Common myeloid progenitor, CD34-positive (primary cell): ENCODE measurements at places on chromosomes 1 and 21.

GRCh38 chr1:180173451-180173850, 18.8 kb downstream of the QSOX1 start:
- H3K4me1 ChIP-seq: peaks cover 2% of the 10 kb centered on the region
- peaks cover 2% of the 10 kb centered on the region for H3K36me3 ChIP-seq
- no peak overlapping the region for H3K4me3 ChIP-seq
- H3K27me3 ChIP-seq: no peaks in the 10 kb centered on the region
- H3K27ac ChIP-seq: no peak overlapping the region

DNA sequence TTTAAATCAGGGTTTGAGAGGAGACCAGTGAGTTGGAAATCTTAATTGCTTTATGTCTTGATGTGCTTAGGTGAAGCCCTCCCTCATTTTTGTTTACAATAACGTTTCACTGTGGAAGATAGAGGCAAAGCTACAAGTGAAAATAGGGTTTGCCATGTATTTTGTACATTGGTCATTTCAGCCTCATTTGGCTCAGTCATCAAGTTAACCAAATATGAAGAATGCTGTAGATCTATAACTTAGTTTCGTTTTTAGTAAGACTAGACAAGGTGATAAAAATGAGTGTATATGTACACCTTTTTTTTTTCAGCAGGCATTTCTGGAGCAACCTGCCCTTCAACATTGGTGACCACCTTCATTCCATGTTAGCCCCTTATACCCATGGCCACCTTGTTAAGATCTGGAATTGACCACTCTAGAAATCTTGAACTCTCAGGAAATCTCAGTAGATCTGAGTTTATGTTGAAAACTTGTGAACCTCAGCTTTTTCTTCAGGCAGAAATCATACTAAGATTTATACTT, 2.9 kb downstream of the NFYC start:
- peaks cover 19% of the 10 kb centered on the region for H3K4me1 ChIP-seq
- H3K36me3 ChIP-seq: no peaks in the 10 kb centered on the region
- H3K27ac ChIP-seq: no peak overlapping the region

GRCh38 chr1:100539836-100540536, 2.0 kb downstream of the GPR88 start:
- peak; percentile 49 for DNase-seq
- peaks cover 23% of the 10 kb centered on the region for H3K4me1 ChIP-seq
- H3K27ac ChIP-seq: no peak overlapping the region
- peak overlapping the region; percentile 49 for H3K4me3 ChIP-seq

DNA sequence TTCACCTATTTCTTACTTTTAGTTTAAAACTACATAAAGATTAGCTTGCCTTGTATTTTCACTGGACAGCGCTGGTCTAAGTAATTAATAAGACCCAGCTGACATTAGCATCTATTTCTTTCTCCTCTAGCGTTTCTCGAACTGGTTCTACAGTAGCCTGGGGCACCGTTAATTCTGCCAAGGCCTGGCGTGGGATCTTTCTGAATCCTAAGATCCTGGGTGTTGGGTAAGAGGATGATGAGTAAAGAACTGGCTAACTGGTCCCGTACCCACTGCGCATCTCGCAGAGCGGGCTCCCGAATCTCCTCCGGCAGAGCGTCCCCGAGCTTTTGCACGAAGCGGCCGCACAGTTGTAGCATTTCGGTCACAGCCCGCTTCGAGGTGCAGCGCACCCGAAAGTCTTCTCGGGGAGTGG, 309 bp downstream of the NSL1 start:
- H3K27me3 ChIP-seq: no peaks in the 10 kb centered on the region
- H3K36me3 ChIP-seq: no peaks in the 10 kb centered on the region
- DNase-seq: no peak
- peaks cover 27% of the 10 kb centered on the region for H3K4me1 ChIP-seq

DNA sequence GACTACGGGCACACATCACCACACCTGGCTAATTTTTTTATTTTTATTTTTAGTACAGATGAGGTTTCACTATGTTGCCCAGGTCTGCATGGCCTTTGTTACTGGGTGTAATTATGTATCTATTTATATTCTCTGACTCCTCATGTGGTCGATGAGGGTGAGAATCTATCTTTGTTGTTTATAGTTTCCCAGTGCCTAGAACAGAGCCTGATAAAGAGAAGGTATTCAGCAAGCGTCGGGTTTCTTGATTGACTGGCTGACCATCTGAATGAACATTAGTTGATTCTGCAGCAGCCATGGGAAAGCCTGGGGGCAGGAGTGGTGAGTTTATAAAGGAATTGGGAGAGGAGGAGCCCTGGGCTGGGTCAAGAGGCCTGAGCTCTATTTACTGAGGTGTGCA, 28.5 kb downstream of the SERINC2 start:
- no peak overlapping the region for H3K27ac ChIP-seq
- DNase-seq: no peak

GRCh38 chr1:112011202-112011601, 21.7 kb upstream of the KCND3 start:
- peaks cover 2% of the 10 kb centered on the region for H3K27me3 ChIP-seq
- no peaks in the 10 kb centered on the region for H3K4me1 ChIP-seq
- no peak overlapping the region for H3K27ac ChIP-seq

DNA sequence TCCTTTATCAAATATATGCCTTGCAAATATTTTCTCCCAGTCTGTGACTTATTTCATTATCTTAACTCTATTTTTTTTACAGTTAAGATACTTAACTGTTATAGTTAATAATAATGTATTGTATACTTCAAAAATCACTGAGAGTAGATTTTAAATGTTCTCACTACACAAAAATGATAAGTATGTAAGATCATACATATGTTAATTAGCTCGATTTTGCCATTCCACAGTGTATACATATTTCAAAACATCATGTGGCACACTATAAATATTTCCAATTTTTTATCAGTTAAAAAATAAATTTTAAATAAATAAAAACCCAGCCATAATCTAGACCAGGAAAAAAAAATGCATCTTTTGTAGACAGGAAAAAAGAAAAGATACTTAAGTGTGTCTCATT, 27.2 kb downstream of the CTTNBP2NL start:
- peaks cover 6% of the 10 kb centered on the region for H3K36me3 ChIP-seq
- H3K27me3 ChIP-seq: no peaks in the 10 kb centered on the region
- H3K4me3 ChIP-seq: no peak overlapping the region
- no peaks in the 10 kb centered on the region for H3K4me1 ChIP-seq

GRCh38 chr1:24392604-24392946, 21.0 kb downstream of the STPG1 start:
- DNase-seq: no peak
- H3K27me3 ChIP-seq: no peaks in the 10 kb centered on the region
- no peak overlapping the region for H3K4me3 ChIP-seq
- no peaks in the 10 kb centered on the region for H3K4me1 ChIP-seq

DNA sequence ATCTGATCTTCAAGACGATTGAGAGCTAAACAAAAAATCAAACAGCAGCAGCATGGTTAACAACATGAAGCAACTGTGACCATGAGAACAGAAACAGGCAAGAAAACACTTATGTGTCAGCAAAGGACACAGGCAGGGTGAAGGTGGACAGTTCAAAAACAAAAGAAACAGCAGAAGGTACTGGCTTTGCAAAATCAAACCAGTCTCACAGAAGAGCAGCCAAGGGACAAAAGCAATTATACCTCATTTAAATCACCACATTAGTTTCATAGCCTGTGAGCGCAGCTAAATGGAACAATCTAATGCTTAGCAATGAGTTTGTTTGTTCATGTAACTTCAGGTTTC, 59.1 kb downstream of the CAPN2 start:
- H3K4me1 ChIP-seq: no peaks in the 10 kb centered on the region

GRCh38 chr1:103162360-103162759, 54.0 kb upstream of the COL11A1 start:
- H3K36me3 ChIP-seq: no peaks in the 10 kb centered on the region
- H3K4me3 ChIP-seq: no peak overlapping the region
- DNase-seq: no peak

- H3K4me3 ChIP-seq: no peak overlapping the region
- H3K4me1 ChIP-seq: no peaks in the 10 kb centered on the region
- no peak overlapping the region for H3K27ac ChIP-seq
- peak; percentile 10 for DNase-seq
- H3K36me3 ChIP-seq: no peaks in the 10 kb centered on the region
- H3K27me3 ChIP-seq: no peaks in the 10 kb centered on the region
Observed at GRCh38 chr21:24259241-24259640, 1348.0 kb downstream of the MRPL39 start.

DNA sequence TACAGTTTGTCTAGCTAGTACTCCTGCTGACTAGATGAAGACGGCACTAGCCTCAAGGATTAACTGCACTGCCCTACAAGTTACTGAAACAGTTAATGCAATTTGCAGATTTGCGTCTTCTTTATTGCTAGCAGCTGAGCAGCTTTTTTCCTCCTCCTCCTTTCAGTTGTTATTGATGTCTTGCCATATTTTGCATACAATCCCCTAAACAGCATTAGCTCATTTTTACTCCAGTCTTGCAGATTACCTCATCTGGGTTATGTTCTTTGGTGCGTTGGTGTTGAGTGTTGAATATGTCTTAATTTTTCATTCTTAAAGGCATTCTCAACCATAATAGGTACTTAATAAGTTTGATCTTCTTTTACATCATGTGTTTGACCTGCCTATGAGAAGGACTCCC, 363.4 kb upstream of the LYPLAL1 start:
- no peaks in the 10 kb centered on the region for H3K4me1 ChIP-seq
- H3K27me3 ChIP-seq: no peaks in the 10 kb centered on the region
- H3K36me3 ChIP-seq: no peaks in the 10 kb centered on the region

GRCh38 chr1:155261852-155262673, at the start of gene SCAMP3:
Gene SCAMP3 (minus strand): TSS chr1:155262360. CDS start chr1:155262151, 209 bp downstream.
- no peaks in the 10 kb centered on the region for H3K27me3 ChIP-seq
- peak; percentile 91 for DNase-seq
- peaks cover 19% of the 10 kb centered on the region for H3K4me1 ChIP-seq
- peak within 1 kb of the TSS; percentile 97 for H3K4me3 ChIP-seq
- peaks cover 57% of the 10 kb centered on the region for H3K36me3 ChIP-seq

GRCh38 chr1:205577874-205578658, 53.7 kb downstream of the ELK4 start:
- H3K4me1 ChIP-seq: no peaks in the 10 kb centered on the region
- no peak for DNase-seq
- H3K27me3 ChIP-seq: no peaks in the 10 kb centered on the region
- H3K4me3 ChIP-seq: no peak overlapping the region

DNA sequence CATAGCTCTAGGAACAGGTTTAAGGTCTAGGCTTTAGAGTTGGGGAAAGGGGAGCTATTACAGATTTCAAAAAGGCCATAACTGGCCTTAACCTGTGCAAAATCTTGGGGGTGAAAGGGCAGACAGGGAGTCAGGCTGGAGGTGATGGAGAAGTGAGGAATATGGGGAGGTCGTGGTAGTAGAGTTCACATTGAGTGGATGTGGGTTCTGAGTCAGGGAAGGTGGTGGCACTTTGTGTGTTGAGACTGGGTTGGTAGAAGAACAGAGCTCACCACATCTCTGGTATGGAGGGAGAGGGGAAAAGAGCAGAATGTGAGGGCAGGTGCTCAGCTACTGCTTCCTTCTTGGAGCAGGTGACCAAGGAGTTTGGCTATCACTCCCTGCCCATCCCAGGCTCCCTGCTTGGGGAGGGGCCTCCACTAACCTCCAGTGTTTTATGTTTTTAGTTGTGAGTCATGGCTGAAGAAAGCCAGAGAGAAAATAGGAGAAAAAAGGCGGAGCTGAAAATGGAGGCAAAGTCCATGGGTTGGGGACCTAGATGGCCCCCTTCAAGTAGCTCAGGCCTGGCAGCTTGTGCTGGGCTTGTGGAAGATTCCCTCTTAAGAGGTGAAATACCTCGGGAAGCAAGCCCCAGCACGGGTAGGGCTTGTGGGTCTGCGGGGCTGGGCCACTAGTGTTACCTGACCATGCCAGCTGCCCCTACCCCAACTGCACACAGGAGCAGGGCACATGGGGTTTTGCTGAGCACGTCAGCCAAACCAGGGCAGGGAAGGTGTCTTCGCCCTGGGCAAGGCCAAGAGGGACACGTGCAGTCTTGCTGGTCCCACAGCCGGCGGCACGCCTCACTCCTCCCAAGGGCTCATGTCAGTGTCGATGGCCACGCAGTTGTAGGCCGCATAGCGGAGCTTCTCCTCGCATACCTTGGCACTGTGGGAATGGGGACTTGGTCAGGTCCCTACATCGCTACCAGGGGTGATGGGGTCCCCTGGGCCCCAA, 8.2 kb downstream of the HECTD3 start:
- no peak overlapping the region for H3K4me3 ChIP-seq
- H3K27me3 ChIP-seq: no peaks in the 10 kb centered on the region
- DNase-seq: no peak
- H3K36me3 ChIP-seq: peaks cover 35% of the 10 kb centered on the region

- H3K27ac ChIP-seq: no peak overlapping the region
- peaks cover 9% of the 10 kb centered on the region for H3K36me3 ChIP-seq
- no peak for DNase-seq
- no peak overlapping the region for H3K4me3 ChIP-seq
- no peaks in the 10 kb centered on the region for H3K4me1 ChIP-seq
Observed at GRCh38 chr21:42581993-42582786, 68.5 kb downstream of the SLC37A1 start.

GRCh38 chr1:172726740-172727139, 67.8 kb downstream of the FASLG start:
- H3K4me1 ChIP-seq: peaks cover 17% of the 10 kb centered on the region
- H3K36me3 ChIP-seq: no peaks in the 10 kb centered on the region
- no peak overlapping the region for H3K27ac ChIP-seq
- H3K27me3 ChIP-seq: no peaks in the 10 kb centered on the region
- peak; percentile 52 for DNase-seq
- H3K4me3 ChIP-seq: no peak overlapping the region

DNA sequence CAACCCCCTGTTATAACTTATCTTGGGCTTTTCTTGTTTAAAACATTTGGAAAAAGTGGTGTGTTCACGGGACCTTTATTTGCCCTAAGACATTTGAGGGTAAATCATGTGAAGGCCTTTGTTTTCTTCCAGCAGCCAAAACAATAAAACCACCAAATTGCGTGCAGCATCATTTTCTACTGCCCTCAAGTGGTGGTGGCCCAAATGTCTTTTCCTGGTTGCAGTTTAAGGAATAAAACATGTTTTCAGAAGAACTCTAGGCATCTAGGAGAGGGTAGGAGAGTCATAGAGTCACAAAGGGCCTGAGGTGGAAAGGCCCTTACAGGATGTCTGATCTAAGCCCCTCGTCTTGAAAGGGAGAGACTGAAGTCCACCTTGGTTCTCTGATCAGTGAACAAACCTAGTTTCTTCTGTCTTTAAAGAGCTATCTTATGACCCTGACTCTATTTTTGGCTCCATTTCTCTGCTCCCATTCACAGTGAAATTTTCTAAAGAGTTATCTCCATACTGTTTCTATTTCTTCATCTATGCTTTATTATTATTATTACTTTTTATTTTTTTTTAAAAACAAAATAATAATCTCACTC, 16.0 kb upstream of the EPS15 start:
- no peaks in the 10 kb centered on the region for H3K27me3 ChIP-seq
- H3K4me1 ChIP-seq: no peaks in the 10 kb centered on the region
- no peak overlapping the region for H3K4me3 ChIP-seq
- peak; percentile 70 for DNase-seq
- no peaks in the 10 kb centered on the region for H3K36me3 ChIP-seq
